GDM1 (cell line): ENCODE measurements at places on chromosomes 1 and 21.

DNA sequence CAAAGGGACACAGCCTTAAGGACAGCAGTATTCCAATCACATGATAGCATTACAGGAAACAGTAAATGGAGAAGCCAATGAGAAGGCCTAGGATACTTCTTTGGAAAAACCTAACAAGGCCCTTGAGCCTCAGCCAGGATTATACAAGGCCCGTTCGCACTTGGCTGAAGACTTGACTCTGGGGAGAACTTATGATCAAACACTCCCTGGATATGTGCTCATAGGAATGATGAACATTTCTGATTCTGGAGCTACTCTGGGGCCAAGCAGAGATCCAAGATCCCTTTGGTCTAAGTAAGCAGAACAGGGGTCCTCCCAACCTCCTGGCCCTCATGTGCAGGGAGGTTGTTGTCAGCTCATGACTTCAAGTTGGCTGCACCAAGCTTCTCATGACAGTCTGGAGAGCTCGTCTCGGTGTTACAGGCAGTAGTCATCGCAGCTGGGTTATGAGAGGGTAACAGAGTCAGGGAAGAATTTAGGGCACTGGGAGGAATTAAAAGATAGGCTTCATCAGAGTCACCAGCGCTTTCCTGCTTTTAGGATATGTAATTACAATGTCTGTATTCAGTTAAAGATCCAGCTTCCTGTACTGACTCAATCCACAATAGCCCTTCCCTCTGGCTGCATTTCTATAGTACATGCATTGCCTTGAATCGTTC, 92.5 kb upstream of the IRF2BP2 start:
- DNase-seq, result no peak

- no peak for DNase-seq
These were observed 35.6 kb downstream of the DNAI4 start for GRCh38 chr1:66889030-66889429.

DNA sequence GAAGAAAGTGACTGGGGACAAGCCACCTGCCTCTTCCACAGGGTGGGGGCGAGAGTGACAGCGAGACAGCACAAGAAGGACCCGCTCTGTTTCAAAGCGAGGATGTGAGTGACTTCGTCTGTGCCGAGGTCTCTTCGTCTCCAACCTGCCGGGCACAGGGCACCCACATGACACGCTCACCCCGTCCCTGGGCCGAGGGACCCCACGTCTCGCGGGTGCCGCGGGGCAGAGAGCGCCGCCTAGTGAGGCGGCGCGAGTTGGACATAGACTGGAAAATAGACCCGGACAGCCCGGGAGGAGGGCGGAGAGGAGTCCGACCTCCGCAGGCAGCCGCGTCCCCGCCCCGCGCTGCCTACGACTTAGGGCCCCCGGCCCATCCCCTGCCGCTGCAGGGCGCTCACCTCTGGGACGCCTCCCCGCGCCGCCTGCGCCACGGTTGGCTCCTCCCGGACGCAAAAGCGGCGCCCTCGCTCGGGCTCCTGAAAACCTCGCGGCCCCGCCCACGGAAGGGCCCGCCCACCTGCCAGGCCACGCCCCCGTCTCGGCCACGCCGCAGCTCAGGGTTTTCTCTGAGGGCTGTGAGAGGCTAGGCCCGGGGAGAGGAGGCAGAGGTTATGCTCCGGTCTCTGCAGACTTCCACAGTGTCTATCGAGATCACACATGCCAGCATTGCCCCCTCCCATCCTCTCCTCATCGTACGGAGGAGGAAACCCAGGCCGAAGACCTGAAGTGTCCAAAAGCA, at the start of gene TLR5:
TLR5 (minus strand) TSS at position 454 of the 742 bp plus-strand sequence. CDS start 30,217 bp downstream, outside the sequence.
- peak; percentile 8 for DNase-seq

DNA sequence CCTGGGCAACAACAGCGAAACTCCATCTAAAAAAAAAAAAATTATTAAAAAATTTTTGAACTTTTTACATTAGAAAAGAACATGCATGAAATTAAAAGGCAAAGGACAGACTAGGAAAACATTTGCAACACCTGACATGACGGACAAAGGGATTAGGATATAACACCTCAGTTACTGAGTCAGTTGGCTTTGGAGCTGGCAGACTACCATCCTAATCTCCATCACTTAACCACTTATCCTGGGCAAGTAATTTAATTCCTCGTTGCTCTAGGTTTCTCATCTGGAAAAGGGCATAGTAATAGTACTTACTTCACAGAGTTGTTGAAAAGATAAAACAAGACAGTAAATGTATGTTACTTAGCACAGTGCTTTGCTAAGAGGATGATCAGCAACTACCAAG, 11.9 kb downstream of the HECTD3 start:
- DNase-seq, result no peak

DNA sequence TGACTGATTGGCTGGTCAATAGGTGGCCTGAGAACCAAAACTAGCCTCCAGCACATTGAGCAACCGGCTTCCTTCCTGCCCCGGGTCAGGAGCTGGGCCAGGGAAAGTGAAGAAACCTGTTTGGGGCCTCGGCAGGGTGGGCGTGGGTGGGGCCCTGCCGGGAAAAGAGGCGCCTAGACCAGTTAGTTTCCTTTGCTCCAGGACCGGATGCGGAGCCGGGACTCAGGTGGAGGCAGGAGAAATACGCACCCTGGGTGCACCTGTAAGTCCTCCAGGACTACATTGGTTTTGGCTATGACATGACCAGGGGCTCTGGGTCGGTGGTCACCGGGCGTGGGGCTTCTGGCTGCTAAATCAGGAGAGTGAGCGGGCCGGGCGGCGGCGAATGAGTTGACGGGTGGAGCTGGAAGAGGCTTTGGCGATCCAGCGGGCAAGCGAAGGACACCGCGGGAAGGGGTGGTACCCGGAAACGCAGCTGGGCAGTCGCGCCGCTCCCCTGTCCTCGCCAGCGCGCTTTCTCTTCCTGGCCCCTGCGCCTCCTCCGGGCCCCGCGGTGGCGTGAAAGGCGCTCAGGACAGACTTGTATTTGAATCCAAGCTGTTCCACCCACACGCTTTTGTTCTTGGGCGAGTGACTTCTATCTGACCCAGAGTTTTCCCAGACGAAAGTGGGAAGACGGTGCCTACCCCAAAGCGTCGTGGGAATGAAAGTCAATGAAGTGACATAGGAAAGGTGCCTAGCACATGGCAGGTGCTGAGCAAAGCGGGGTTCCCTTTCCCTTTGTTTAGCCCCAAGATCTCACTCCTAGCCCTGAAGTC, 30.6 kb upstream of the JUN start:
- DNase-seq, result no peak

DNA sequence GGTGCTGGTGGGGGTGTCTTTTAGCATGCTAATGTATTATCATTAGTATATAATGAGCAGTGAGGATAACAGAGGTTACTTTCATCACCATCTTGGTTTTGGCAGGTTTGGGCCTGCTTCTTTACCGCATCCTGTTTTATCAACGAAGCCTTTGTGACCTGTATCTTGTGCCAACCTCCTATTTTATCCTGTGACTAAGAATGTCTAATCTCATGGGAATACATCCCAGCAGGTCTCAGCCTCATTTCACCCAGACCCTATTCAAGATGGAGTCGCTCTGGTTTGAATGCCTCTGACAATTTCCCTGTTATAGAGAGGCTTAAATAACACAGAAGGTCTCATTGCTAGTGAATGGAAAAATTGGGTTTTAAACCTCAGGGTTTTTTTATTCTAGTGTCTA, 300.8 kb upstream of the PROX1 start:
- DNase-seq, result no peak

- no peak for DNase-seq
These were observed 29.8 kb upstream of the BARHL2 start for GRCh38 chr1:90746857-90747256.

DNA sequence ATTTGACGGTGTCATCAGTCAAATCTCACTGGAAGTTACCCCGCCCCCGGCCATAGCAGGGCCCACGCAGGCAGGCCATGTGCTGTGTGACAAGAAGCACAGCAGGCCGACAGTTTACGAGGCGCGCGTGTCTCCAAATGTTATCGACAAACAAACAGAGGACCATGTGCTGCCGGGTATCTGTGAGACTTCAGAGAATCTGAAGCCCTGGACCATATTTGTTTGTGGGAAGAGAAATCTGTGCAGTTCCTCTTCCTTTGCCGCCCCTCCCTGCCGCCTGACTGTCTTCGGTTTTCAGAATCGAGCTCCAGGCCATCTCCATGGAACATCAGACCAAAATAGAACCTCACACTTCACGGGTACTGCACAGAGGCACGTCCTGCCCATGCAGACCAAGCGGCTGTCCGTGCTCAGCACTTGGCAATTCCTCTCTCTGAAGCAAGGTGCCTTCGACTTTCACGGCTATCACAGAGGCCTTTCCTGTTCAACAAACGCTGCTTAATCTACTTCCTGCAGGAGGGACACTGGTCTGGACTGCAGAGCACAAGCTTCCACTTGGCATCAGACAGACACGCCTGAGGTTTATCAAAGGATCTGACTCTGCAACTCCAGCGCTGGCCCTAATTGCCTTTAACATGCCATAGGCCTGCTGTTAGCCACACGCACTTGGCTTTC, 135.7 kb upstream of the KRTAP19-8 start:
- no peak for DNase-seq

GRCh38 chr1:1783320-1783719, 5.0 kb upstream of the NADK start:
- no peak for DNase-seq

GRCh38 chr1:56472860-56473259, 106.5 kb downstream of the PLPP3 start:
- no peak for DNase-seq

DNA sequence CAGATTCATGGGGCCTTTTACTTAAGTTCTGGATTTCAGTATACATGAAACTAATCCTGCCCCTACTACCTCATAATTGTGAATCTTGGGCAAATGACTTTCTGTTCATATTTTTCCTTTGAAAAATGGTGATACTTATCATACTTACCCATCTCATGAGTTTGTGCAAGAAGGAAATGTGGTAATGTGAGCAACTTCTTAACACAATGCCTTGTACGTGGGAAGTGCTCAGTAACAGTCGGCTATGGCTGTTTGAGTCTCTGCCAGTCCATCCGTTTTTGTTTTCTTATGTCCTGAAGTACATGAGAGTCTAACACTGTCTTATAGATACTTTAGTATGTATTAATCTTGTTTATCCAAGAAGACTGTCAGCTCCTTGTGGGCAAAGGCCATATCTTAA, 86.5 kb downstream of the PATJ start:
- no peak for DNase-seq

GRCh38 chr1:112877750-112878149, 78.2 kb downstream of the SLC16A1 start:
- no peak for DNase-seq

GRCh38 chr1:1441002-1441888, 5.8 kb downstream of the VWA1 start:
- DNase-seq, result peak; percentile 25

DNA sequence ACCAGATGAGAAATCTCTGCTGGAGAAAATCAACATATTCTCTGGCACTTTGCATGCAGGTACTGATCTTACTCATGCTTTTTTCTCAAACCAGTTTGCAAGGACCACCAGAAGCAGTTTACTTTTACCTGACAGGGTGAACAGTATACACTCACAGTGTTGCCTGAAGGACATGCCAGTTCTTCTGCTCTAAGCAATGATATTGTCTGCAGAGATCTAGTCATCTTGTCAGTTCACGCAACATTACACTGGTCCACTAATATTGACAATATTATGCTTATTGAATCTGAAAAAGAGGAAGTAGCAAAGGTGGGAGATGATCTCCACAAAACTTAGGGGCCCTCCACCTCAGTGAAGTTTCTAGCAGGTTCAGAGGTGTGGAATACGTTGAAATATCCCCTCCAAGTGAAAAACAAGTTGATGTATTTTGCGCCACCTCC, 3.8 kb upstream of the S100B start:
- DNase-seq, result no peak

- no peak for DNase-seq
These were observed 37.4 kb downstream of the LRRC52 start for GRCh38 chr1:165580931-165581871.

DNA sequence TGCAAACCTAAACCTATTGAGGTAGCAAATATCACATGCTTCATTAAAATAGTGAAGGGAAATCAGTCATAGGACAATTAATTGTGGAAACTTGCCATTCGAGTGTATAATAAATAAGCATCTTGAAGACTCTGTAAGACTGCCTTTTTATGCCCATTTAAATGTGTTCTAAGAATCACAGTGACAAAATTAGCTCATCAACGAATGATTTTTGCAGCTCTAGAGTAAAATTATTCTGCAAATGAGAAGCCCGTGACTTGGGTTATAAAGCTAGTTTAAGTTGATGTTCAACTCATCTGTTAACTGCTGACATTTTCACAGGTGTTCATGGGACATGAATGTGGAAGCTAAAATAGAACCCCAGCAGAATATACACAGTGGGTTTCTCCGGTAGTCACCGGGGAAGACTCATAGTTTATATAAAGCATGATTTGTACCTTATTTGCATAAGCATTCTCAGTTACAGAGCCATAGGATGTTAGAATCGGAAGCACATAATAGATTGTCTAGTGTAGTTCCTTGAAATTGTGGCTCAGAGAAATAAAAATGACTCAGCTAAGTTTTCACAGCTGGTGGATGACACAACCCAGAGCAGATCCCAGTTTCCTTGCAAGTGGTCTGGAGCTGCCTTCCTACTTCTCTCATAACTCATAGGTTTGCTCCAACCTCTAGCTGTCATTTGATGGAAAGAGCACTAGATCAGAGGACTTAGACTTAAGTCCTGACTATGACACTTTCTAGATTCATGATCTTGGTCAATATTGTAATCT, 107.3 kb downstream of the UCHL5 start:
- DNase-seq, result no peak

- DNase-seq, result no peak
These were observed 16.1 kb downstream of the EBNA1BP2 start for GRCh38 chr1:43156026-43156425.

DNA sequence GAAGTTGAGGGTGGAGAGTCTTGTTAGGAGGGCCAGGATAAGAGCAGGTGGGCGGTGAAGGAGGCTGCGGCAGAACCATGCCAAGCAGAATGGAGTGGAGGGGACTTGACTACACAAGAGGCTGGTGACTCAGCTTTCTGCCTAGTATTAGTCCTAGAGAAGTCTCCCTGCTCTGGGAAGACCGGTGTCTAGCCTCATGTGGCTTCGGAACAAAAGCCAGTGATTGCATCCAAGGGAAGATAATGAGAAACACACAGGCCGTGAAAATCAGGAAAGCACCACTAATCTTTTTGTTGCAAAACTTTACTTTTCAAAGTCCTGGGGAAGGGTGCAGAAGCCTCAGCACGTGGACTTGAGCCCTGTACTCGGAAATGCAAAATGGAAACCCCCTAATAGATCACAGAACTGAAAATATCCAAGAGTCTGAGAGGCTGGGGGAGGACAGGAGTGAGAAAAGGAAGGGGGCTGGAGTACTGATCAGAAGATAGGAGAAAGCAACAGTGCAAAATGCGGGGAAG, 31.4 kb downstream of the DDR2 start:
- DNase-seq, result no peak

- DNase-seq, result no peak
These were observed 12.1 kb upstream of the FAM43B start for GRCh38 chr1:20540281-20540680.

- no peak for DNase-seq
These were observed 26.6 kb downstream of the DHRS3 start for GRCh38 chr1:12591267-12591938.

- peak; percentile 42 for DNase-seq
These were observed 112.0 kb downstream of the ZNF648 start for GRCh38 chr1:181949500-181949899.
